EH (cell line): ENCODE measurements at places on chromosomes 6 and 20.
A peak's percentile ranks its signal among the peaks of the same experiment; 100 is the strongest.

DNA sequence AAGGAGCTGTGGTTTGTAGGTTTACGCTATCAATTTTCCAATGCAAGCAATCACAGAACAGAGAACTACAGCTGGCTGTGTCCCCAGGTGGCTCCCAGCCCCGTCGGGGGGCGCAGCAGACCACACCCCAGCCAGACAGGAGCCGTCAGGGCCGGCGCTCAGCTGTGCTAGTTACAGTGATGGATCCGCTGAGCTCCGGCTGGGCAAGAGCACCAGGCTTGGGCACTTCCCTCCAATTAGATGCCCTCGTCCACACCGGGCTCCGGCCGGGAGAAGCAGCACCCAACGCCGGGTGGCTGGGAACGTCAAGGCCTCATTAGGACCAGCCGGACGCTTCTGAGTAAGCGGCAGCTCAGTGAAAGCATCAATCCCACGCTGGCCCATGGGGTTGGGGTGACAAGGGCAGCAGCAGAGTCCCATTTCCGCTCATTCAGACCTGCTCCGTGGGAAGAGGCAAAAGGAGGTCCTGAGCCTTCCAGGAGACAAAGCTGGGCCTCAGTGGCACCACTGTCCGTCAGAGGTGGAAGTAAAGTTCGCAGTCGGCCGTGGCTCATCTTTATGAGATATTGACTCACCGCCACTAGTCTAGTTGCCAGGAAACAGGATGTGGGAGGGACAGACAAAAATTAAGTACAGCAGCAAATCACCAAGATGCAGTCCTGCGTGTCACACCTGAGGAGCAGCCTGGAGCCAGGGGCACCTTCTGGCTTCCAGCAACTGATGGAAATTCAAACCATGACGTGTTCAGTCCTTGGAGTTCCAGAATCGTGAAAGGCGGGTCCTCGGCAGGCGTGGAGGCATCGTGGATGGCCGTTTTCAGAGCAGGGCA is 164.1 kb downstream of the TAF4 start:
- peak; percentile 27 for DNase-seq

- DNase-seq = no peak
Measured at GRCh38 chr20:63377951-63378381, 16.8 kb upstream of the CHRNA4 start.

DNA sequence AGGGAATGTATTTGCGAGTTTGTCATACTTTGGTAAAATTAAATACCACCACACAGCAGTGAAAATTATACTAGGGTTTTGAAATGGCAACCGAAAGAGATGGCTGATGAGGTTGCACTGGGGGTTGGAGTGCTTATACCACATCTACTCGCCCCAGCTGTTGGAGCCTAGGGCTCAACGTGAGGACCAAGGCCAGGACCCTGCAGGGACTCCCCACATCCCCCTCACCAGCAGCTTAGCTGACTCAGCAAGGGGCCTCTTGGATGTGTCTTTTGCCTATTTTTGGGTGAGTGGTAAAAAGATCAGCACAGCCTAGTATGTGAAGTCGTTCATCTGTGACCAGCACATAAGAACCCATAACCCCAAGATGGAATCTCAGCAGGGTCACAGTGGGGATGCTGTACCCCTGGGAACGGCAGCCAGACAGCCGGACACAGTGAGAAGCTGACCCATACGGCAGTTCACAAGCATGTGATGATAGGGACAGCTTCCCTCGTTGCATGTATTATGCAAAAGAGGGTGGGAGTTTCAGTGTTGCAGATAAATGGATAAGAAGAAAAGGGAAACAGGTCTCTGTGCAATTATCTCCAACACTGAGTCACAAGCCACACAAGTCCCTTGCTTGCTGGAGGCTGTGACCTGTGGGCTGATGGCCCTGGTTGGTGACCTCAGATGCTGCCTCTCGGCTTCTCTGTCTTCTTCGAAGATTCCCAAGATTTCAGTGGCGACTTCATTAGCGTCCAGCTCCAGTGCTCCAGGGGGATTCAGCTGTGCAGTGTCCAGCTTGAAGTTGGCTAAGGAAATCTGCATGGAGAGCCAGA is 20.9 kb upstream of the SPO11 start:
- DNase-seq = no peak

DNA sequence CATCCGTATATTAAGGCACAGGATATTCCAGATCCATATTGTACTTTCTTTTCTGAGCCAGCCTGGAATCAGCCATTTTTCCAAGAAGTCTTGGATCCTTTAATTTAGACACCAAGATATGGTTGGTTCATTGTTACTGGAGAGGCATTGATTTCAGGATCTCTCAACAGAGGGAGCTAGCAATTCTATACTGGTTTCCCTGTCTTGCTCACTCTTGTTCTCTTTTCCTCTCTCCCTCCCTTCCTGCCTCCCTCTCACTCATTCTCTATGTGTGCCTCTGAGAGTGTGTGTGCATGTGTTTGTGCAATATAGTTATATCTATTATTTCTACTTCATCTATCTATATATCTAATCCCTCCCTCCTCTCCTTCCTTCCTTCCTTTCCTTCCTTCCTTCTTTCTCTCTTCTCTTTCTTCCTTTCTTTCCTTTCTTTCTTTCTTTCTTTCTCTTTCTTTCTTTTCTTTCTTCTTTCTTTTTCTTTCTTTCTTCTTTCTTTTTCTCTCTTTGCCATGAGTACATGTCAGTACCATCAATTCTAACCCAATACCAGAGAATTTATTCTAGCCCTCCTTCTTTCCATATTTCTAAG is 299.1 kb downstream of the EPHA7 start:
- no peak for DNase-seq
